Endothelial cell (in vitro differentiated cells): ENCODE measurements at places on chromosomes 1 and 21. TPM values are rescaled to one million over a fixed set of nuclear protein-coding genes. Genes with fewer than 3 reads are reported as not detected.

LRRC7 gene
- total RNA-seq = not detected

CFHR3 gene
- total RNA-seq = not detected

PPFIA4 gene
- total RNA-seq = 4.0 TPM

AMY2B gene
- total RNA-seq = 3.4 TPM

C1orf141 gene
- not detected for total RNA-seq

URB2 gene
- 10.6 TPM for total RNA-seq

NPR1 gene
- total RNA-seq = 57.1 TPM

CLDN8 gene
- total RNA-seq = not detected

AGL gene
- 26.7 TPM for total RNA-seq

SERBP1 gene
- 169 TPM for total RNA-seq

AGMAT gene
- 0.18 TPM for total RNA-seq

SLC22A15 gene
- total RNA-seq = 21.9 TPM

BTG3 gene
- 18.5 TPM for total RNA-seq
